Activated effector memory CD4-positive, alpha-beta T cell treated with anti-CD3 and anti-CD28 coated beads, Interleukin-2, amount 50 U/mL, for 16 hours (primary cell): ENCODE measurements at places on chromosomes 2 and 18.
A peak's percentile ranks its signal among the peaks of the same experiment; 100 is the strongest.

- DNase-seq = no peak
These were observed 806.4 kb downstream of the TRIB2 start for GRCh38 chr2:13522917-13523821.

DNA sequence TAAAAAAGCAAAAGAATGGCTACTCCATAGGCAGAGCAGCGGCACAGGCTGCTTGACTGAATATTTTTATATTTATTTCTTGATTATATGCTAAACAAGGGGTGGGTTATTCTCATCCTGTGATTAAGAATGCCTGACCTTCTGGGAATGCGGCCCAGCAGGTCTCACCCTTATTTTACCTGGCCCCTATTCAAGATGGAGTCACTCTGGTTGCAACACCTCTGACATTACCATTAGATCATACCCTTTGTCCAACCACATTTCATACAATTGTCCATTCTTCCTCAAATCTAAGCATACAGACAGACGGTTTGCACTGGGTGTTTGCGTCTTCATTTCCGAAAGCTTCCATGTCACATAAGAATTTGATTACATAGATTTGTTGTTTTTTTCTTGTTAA is 168.2 kb downstream of the GALNT1 start:
- no peak for DNase-seq

DNA sequence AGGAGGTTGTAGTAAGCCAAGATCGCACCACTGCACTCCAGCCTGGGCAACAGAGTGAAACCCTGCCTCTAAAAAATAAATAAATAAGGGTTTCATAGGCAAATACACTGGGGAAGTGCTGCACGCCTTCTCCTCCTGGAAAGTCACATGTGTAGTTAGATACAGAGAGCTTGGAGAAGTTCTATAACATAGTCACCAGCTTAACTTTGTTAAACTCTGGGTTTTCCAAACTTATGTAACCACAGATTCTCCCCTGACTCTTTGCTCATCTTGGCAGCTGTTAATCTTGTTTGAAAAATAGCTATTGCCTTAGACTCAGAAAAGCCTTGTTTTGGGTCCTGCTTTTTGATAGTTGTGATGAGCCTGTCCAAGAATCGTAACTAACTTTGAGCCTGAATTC is 25.2 kb downstream of the KIAA2012 start:
- no peak for DNase-seq

GRCh38 chr2:74862020-74862964 is 28.4 kb downstream of the HK2 start:
- DNase-seq = no peak

DNA sequence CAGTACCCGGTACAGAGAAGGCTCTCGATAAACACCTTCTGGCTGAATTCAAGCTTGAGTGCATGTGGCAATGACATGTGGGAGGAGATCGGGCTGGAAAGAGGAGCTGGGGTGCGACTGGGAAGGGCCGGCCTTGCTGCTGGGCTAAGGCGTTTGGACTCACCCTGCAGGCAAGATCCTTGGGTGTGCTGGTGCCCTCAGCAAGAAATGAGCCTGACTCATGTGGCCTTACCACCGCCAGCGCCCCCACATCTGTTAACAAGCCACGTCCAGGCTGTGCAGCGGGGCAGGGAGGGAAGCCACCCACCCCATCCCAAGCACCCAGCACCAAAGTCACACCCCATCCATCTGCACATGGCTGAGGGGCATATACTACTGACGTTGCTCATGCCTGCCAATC is 1.3 kb downstream of the HS1BP3 start:
- DNase-seq = no peak

DNA sequence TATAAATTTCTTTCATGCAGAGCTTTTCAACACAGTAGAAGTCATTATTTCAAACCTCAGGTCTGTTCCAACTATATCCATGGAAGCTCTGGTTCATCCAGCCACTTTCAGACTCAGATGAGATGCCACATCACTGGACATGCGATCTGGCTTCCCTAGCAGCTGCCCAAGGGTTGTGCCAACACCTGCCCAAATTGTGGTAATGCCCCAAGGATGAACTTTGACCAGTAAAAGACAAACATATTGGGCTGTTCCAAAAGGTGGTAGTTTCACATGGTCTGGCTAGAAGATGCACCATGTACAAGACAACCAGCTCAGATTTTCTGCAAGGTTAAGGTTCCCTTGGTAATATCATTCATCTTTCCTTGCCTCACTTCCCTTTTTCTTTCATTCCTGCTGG is 101.9 kb downstream of the THADA start:
- no peak for DNase-seq

DNA sequence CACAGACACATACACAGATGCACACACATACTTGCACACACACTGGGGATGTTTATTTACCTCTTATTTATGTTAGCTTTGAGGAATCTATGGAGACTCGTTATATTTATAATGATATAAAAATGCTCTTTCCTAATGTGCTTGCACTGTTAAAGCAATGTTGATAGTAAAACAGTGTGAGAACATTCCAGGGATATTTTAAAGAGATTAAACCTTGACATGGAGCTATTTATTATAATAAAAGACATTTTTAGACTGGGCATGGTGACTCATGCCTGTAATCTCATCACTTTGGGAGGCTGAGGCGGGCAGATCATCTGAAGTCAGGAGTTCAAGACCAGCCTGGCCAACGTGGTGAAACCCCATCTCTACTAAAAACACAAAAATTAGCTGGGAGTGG is 557.3 kb upstream of the ZNF804A start:
- no peak for DNase-seq

DNA sequence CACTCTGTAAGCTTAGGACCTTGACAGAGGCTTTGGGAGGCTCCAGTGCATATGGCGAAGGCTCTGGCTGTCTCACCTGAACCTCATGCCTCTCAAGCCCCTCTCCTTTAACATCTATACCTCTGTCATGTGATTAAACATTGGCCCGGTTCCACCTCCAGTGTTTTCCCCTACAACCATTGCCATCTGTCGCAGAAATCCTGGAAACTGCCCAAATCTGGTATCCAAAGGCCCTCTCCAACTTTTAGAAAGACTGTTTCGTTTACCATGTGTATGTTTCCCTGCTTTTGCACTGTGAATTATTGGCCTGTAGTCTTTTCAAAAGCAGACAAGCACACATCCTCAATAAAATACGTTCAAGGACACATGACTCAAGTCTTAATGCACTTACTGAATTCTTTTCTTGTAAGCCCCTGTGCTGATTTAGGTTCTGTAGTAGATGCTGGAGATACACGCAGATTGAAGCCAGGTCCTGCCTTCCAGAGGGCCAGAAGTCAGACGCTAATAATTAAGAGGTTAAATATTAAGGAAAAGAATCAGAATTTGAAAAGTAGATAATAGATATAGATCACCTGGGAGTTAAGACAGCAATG is 386.4 kb upstream of the SLC14A2 start:
- DNase-seq = no peak

GRCh38 chr2:217905395-217905794 is 97.4 kb downstream of the TNS1 start:
- no peak for DNase-seq

DNA sequence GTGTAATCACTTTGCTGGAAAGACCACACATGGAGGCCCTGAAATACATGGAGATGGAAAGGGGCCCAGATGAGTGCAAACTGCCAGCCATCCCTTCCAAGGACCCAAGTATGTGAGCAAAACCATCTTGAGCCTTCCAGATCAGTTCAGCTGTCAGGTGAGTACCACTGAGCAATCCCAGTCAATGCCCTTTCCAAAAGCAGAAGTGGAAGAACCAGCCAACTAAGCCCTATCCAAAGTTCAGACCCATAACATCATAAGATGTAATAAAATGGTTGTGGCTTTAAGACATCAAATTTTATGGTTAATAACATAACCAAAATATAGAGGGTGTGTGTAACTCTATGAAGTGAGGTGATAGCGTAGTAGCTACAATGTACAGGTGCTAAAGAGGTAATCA is 88.5 kb downstream of the NXPH2 start:
- no peak for DNase-seq

- DNase-seq = no peak
These were observed 243.5 kb downstream of the LRP1B start for GRCh38 chr2:141887363-141887762.

DNA sequence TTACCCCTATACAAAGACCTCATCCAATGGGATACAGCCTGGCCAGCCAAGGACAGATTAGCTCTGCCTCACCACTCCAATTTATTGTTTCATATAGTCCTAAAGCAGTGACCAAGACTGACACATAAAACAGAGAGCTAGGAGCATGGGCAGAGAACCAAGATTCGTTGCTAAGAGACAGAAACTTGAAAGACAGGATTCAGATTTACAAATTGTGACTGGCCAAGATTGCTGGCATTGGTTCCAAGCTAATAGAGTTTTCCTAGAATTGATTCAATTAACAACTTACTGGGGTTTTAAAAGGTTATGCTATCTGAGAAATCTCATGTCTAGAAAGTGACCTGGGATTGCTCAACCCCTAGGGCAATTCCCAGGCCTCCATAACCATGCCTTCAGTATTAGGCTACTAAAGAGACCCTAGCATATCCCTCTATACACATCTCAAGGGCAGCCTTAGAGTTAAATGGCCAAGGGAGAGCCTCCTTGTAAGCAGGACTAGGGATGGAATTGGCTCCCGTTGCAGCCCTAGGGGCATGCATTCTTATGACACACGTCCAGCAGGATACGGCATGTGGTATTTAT is 75.6 kb downstream of the ICOS start:
- DNase-seq = no peak

GRCh38 chr2:240930631-240931318 is 24.6 kb downstream of the CROCC2 start:
- peak; percentile 53 for DNase-seq

- no peak for DNase-seq
These were observed 2114.1 kb upstream of the PIK3C3 start for GRCh38 chr18:39840856-39841481.

GRCh38 chr2:7048762-7049294 is 131.6 kb downstream of the RNF144A start:
- no peak for DNase-seq

GRCh38 chr2:17106418-17106817 is 411.8 kb downstream of the RAD51AP2 start:
- no peak for DNase-seq

GRCh38 chr18:48159816-48160215 is 229.4 kb upstream of the SMAD2 start:
- no peak for DNase-seq

DNA sequence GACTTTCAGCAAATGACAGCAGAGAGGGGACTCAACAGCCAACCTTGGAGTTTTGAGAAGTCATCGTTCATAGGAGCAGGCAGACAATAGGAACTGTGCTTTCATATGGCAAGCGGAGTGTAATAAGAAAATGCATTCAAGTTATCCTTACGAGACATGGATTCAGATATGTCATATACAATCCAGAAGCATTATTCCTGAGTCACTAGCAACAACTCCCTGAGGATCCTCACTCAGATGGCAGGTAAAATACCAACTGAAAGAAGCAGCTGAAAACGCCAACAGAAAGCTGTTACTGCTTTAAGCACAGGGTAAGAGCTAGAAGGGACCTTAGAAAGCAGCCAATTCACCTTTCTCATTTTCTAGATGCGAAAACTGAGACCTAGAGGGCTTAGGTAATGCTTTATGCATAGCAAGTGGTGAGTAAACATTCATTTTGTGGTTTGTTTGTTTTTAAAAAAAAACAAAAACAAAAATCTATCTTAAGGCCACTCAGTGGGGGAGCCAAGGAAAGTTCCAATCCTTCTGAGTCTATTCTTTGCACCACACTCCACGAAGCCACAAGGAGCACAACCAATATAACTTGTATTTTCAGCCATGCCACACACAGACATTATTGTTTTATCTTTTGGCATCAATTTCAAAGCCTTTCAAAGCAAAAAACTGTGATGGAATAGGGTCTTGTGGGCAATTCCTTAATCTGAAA is 89.1 kb upstream of the RIOK3 start:
- DNase-seq = no peak

GRCh38 chr2:191638079-191638801 is 39.7 kb upstream of the NABP1 start:
- no peak for DNase-seq

- no peak for DNase-seq
These were observed 13.3 kb downstream of the EIF2AK3 start for GRCh38 chr2:88613921-88614320.

- DNase-seq = no peak
These were observed 227.5 kb upstream of the APCDD1 start for GRCh38 chr18:10226971-10227370.

DNA sequence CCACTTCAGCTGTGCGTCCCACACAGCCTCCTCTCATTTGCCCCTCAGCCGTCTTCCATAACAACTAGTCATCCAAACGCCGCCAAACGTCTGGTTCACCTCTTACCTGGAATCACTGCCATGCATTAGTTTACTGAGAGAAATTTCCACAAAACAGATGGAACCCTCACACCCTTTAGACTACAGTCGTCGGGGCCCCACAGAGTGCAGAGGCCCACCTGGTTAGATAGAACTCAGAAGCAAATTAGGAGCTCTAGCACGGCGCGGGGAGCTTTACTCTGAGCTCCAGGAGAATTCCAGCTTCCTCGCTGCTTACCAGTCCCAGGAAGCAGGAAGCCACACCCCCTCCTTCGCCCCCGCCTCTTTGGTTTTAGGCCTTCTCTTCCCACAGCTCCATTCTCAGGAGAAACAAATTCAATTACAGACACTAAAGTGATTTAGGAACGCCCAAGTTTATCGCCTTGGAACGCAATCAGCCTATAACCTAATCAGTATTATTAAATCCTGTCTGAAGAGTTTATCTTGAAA is 9.4 kb downstream of the RNU2-63P start:
- DNase-seq = peak; percentile 37

- no peak for DNase-seq
These were observed 391.3 kb downstream of the CMPK2 start for GRCh38 chr2:6474161-6475140.

DNA sequence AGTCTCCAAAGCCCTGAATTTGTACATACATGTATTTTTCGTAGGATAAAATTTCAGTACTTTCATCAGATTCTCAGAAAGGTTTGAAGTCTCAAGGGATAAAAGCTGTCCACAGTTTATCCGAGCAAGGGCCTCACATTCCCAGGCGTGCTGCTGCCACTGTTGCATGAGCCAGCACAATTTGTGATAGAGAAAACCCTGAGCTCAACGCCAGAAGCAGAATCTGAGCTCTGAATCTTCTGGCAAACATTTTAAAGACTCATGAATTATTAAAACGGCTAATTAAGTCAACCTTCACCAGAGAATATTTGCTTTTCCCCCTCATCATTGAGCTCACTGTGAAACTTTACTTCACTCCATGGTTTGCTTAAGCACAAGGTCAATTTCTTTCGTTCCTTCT is 38.5 kb upstream of the STPG4 start:
- DNase-seq = no peak

- peak; percentile 61 for DNase-seq
These were observed 83.3 kb upstream of the EPB41L5 start for GRCh38 chr2:119929537-119929936.

- DNase-seq = no peak
These were observed 170.6 kb downstream of the FIGN start for GRCh38 chr2:163565192-163565591.

DNA sequence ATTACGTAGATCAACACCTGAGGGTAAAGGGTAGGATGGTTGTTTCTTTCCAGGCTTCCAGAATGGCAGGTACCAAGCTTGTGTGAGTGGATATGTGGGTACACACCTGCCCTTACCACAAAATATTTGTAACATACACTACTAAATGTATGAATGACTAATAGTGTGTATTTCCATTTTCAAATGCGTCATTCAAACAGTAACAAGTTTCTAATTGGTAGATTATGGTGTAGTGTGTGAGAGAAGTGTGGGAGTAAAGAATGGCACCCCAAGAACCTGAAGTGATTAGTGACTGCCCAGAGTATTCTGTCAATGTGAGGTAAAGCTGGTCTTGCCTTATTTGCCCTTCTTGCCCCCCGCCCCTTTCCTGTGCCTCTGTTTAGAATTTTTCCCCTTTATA is 21.1 kb downstream of the AGPS start:
- no peak for DNase-seq
